ENCODE measurements at places on chromosomes 6 and 20.

GRCh38 chr20:10379761-10380160 lies 54.3 kb downstream of the MKKS start:
- no peak for DNase-seq

DNA sequence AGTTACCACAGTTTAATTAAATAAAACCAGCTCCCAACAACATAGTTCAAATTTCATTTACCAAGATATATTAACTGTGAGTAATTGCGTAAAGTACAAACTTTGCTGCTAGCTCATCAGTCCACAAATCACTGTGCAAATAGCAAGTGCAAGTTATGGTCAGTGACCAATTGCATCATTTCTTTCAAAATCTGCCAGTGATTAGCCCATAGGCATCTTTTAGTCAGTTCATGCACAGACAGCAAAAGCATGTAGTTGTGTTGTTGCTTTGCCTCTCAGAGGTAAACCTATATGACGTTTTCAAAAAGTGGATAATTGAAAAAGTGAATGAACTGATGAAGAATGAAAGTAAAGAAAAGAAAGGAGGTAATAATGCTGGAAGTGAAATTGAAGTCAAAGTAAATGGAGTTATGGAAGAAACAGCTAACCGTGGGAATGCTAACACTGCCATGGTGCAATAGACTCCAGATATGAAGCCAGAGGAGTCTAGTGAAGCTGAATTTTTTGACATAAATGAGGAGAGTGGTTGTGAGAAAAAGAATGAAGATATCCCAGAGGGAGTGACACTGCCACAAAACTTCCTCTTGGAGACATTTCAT lies 36.5 kb downstream of the ENPP1 start:
- DNase-seq = peak; percentile 86

- DNase-seq = no peak
These were observed 9.1 kb upstream of the MAP1LC3A start for GRCh38 chr20:34549291-34549928.

DNA sequence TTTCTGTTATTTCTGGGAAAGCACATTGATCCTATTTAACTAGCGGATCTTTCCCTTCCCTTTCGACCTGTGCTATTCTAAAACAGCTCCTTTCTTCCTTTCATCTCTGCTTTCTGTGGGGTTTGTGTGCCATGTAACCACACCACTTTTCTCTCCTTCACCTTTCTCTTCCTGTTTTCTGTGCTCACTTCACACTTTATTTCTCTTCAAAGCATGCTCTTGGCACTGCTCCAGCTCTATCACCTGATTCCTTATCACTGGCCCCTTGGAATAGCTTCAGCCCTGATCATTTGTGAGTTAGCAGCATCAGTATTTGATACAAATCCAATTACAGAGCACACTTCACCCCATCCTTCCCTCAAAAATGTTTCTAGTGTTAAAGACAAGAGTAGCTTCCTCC lies 8.1 kb upstream of the METTL24 start:
- DNase-seq = no peak

DNA sequence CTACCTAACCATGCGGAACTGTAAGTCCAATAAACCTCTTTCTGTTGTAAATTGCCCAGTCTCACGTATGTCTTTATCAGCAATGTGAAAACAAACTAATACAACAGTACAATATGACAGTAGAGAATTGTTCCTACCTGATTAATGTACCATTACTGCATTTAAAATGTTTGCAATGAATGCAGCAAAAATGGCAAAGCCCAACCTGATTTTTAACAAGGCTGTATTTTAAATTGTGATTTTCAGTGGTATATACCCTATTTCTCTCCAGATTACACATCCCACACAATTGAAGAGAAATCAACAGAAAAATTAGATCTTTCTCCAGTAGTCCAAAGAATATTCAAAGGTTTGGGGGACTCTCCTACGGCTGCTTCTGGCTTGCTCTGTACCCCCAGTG lies 3.3 kb upstream of the PCSK2 start:
- DNase-seq = no peak

GRCh38 chr20:41340327-41341055 lies at the start of gene LPIN3:
TSS of gene LPIN3 (plus strand) at chr20:41340821. CDS start at chr20:41345804, 4,983 bp downstream.
- peak; percentile 90 for DNase-seq

GRCh38 chr6:143538374-143538773 lies 26.9 kb upstream of the FUCA2 start:
- DNase-seq = no peak

DNA sequence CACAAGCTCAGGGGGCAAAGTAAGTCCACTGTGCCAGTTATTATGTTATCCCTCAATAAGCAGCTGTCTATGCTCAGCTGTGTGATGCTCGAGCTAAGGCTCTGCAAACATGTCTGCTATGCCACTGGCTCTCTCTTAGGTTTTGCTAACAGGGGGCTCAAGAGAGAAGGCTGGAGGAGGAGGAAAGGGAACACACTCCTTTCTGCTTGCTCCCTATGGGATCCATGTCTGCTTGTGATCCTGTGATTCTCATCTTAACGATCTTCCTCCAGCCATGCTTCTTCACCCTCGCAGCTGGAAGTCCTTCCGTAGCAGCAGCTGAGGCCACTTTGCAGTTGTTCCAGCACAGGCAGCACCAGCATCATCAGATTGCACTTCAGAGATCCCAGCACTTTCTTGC lies 37.0 kb upstream of the IGF2R start:
- no peak for DNase-seq

Measured in AG10803 (cell line).